ENCODE measurements at places on chromosomes 13 and 19. TPM values are rescaled to one million over a fixed set of nuclear protein-coding genes. Genes with fewer than 3 reads are reported as not detected.
A peak's percentile ranks its signal among the peaks of the same experiment; 100 is the strongest.

Gene IZUMO2
- total RNA-seq: not detected

GRCh38 chr19:42601811-42602443 lies 7.2 kb upstream of the CEACAM8 start:
- H3K4me3 ChIP-seq: no peak overlapping the region
- H3K36me3 ChIP-seq: no peaks in the 10 kb centered on the region
- DNase-seq: peak; percentile 24
- no peak overlapping the region for H3K27ac ChIP-seq

DNA sequence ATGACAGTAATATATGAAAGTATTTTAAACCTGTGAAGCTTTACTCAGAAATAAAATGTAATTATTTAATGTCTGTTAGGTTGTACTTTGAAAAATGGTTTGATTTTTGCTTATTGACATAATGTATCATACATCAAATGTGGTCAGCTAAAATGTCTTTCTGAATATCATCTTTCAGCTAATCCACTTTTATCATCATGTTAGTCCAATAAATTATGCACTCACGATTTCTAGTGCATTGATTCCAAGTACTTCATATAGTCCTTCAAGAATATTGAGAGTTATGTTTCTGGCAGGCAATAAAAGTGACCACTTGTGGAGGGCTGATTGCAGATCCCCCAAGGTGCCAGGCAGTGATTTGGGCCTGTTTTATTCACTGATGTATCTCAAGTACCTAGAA lies 1204.1 kb downstream of the OLFM4 start:
- H3K36me3 ChIP-seq: no peaks in the 10 kb centered on the region
- H3K27ac ChIP-seq: no peak overlapping the region
- no peak for DNase-seq

DNA sequence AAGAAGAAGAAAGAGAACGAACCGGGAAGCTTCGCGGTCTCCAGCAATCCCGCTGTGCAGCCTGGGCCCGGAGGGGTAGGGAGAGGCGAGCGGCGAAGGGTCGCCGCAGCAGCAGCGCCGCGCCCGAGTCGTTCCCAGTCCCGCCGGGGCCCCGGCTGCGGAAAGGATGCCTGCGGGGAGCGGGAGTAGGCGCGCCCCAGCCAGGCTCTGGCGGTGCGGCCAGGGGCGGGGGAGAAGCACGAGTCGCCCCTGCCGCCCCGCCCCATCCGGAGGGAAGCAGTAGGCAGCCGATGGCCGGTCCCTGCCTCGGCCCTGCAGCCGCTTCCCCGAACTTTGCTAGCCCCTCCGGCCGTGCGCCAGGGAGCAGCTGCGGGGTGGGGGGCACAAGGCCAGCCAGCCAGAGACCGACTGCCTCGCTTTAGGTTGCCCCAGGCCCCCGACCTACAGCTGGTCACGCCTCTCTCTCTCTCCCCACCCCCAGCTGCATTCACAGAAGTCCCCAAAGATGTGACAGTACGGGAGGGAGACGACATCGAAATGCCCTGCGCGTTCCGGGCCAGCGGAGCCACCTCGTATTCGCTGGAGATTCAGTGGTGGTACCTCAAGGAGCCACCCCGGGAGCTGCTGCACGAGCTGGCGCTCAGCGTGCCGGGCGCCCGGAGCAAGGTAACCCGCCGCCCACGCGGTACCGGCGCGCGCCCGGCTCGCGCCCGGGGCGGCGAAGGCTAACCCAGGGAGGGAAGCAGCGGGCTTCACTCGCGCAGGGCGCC lies 1.1 kb downstream of the VSTM2B start:
- peaks cover 71% of the 10 kb centered on the region for H3K27me3 ChIP-seq
- H3K4me1 ChIP-seq: no peaks in the 10 kb centered on the region
- no peaks in the 10 kb centered on the region for H3K36me3 ChIP-seq

DNA sequence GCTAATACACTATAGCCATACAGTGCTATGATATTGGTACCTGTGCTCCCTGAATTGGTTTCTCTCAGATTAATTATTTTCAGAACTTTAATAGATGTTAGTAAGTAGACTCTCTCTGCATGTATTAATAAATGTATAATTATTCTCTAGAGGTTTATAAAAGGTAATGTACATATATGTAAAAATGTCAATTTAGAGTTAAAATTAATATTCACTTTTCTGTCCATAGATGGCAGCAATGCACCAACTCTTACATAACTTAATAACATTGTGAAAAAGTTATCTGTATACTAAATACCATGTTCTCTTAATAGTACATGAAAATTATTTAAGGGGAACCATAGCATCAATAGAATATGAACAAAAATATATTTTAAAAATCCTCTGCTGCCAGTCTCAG lies 515.0 kb upstream of the KLHL1 start:
- no peaks in the 10 kb centered on the region for H3K36me3 ChIP-seq
- peak; percentile 0 for DNase-seq
- H3K4me3 ChIP-seq: no peak overlapping the region
- H3K27me3 ChIP-seq: no peaks in the 10 kb centered on the region

GRCh38 chr19:2166741-2167738 lies 3.3 kb downstream of the DOT1L start:
- no peaks in the 10 kb centered on the region for H3K27me3 ChIP-seq
- peaks cover 37% of the 10 kb centered on the region for H3K4me1 ChIP-seq
- peak; percentile 67 for DNase-seq
- H3K36me3 ChIP-seq: no peaks in the 10 kb centered on the region
- peak overlapping the region; percentile 21 for H3K27ac ChIP-seq

GRCh38 chr13:94163535-94163934 lies 315.9 kb downstream of the DCT start:
- no peaks in the 10 kb centered on the region for H3K27me3 ChIP-seq
- DNase-seq: no peak
- H3K4me1 ChIP-seq: no peaks in the 10 kb centered on the region
- no peaks in the 10 kb centered on the region for H3K36me3 ChIP-seq

DNA sequence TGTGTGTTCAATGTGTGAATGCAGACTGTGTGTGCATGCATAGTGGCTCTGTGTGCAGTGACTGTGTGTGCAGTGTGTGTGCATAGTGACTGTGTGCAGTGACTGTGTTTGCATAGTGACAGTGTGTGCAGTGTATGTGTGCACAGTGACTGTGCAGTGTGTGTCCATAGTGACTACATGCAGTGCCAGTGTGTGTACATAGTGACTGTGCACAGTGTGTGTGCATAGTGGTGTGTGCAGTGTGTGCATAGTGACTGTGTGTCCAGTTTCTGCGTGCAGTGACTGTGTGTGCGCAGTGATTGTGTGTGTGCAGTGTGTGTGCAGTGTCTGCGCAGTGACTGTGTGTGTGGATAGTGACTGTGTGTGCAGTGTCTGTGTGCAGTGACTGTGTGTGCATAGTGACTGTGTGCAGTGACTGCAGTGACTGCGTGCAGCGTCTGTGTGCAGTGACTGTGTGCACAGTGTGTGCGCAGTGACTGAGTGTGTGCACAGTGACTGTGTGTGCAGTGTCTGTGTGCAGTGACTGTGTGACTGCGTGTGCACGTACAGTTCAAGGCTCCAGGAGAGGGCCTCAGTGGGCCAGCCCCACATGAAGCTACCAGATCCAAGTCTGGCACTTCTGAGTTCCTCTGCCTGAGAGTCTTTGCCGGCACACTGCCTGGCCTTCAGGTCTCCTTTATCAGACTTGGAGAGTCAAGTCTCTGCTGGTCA lies 90.3 kb downstream of the IER2 start:
- H3K4me1 ChIP-seq: no peaks in the 10 kb centered on the region
- H3K4me3 ChIP-seq: no peak overlapping the region
- no peak for DNase-seq
- H3K27me3 ChIP-seq: no peaks in the 10 kb centered on the region
- H3K36me3 ChIP-seq: peaks cover under 1% of the 10 kb centered on the region

Data from IMR-90 (cell line).